ENCODE measurements at places on chromosomes 3 and 15. TPM values are rescaled to one million over a fixed set of nuclear protein-coding genes. Genes with fewer than 3 reads are reported as not detected.

Gene SERPINI2
- not detected for total RNA-seq

Gene TRIP4
- 22.9 TPM for total RNA-seq

Gene PPP1R14D
- total RNA-seq = not detected

Gene REC114
- not detected for total RNA-seq

Gene SLC24A5
- not detected for total RNA-seq

Gene ZNF662
- total RNA-seq = not detected

Gene PPP2R3A
- 12.6 TPM for total RNA-seq

Gene TTLL13
- total RNA-seq = not detected

Gene CILP
- total RNA-seq = 0.04 TPM

Gene GP5
- not detected for total RNA-seq

Gene TMCO5A
- not detected for total RNA-seq

Gene SLC22A14
- not detected for total RNA-seq

Gene RAB5A
- 84.8 TPM for total RNA-seq

Gene AGTR1
- not detected for total RNA-seq

Gene OSTN
- total RNA-seq = 0.09 TPM

Gene CCR9
- total RNA-seq = not detected

Gene RARB
- total RNA-seq = 0.22 TPM

Gene DAZL
- 21.7 TPM for total RNA-seq

Gene MME
- 14.6 TPM for total RNA-seq

Gene PLA2G4D
- total RNA-seq = 0.33 TPM

Gene CTNNB1
- 505 TPM for total RNA-seq

Gene MST1
- total RNA-seq = 9.3 TPM

Gene COLQ
- total RNA-seq = 0.61 TPM

Gene PAQR9
- 2.3 TPM for total RNA-seq

Gene C3orf22
- total RNA-seq = not detected

Gene ITGA11
- total RNA-seq = not detected

Gene CADM2
- 10.0 TPM for total RNA-seq

Gene ROPN1
- total RNA-seq = not detected

Gene HRH1
- 0.74 TPM for total RNA-seq

Gene CNTN3
- 0.29 TPM for total RNA-seq

Gene PLSCR2
- not detected for total RNA-seq

Gene PLS1
- 20.4 TPM for total RNA-seq

Gene CYP8B1
- total RNA-seq = not detected

Gene NPAP1
- total RNA-seq = 0.07 TPM

Gene GOLGA8T
- total RNA-seq = 0.53 TPM

Gene WDR93
- not detected for total RNA-seq

Gene CDHR4
- total RNA-seq = not detected

Gene FSIP1
- 0.64 TPM for total RNA-seq

Gene CCRL2
- not detected for total RNA-seq
